ENCODE measurements at places on chromosomes 3 and 15.

DNA sequence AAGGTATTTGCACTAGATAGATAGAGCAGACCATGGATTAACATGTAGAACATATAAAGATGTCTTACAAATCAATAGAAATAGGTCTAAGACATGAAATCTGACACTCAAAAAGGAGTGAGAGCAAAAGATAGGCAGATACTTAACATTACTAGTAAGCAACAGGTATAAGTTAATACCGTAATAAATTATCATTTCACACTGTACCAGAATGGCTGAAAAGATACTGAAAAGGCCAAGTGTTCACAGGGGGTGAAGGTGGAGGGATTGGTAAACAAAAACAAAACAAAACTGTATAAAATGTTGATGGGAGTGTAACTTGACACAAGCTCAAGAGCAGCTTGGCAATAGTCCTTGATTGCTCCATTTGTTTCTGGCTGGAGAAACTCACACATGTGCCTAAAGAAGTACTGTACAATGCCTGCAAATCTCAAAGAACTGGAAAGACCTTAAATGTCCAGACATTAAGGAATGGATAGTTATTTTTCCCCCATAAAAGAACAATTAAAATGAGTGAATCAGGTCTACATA lies 3.5 kb downstream of the NSMCE3 start:
- DNase-seq: no peak

DNA sequence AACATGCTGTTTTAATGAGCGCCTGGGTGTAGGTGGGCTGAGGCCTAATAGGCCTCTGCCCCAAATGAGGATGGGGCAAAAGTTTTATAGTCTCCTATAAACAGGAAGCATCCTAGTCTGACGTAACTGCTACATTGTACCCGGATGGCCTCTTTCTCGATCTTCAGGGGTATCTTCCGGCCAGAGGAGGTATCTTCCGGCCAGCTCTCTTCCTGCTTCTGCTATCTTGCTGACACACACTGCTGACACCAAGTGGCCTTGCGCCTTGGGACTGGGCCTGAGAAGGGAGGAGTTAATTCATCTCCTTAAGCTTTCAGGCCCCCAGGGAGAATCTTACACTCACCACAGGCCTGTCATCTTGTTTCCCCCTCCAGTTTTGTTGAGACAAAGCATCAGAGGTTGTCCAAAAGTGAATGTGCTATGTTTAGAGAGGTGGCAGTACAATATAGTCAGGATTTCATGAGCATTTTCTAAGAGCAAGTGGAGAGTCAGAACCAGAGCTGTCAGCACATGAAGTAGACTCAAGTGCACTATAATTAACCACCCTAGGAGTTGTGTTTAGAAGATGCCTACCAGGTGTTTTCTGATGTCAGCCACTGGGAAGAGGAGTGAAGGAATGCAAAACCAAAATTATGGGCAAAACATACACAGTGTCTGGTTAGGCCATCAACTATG lies 15.6 kb upstream of the IGSF10 start:
- no peak for DNase-seq

- no peak for DNase-seq
Measured at GRCh38 chr3:51747840-51748239, 31.2 kb downstream of the IQCF6 start.

- no peak for DNase-seq
Measured at GRCh38 chr3:175573226-175573625, 714.1 kb downstream of the NAALADL2 start.

DNA sequence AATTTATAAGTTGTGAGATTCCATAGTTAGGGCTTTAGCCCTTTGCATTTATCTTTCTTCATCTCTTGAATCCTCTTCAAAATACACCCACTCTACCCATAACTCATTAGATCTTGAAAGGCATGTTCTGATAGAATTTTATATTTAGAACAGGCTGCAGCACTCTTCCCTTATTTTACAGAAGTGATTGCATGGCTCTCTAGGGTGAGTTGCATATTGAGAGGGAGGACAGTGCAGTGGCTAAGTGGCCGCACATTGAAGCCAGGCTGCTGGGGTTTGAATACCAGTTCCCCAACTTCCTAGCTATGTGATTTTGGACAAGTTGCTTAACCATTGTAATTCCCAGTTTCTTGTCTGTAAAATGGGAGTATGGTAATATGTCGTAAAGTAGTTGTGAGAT lies 2.5 kb downstream of the CD86 start:
- DNase-seq: no peak

DNA sequence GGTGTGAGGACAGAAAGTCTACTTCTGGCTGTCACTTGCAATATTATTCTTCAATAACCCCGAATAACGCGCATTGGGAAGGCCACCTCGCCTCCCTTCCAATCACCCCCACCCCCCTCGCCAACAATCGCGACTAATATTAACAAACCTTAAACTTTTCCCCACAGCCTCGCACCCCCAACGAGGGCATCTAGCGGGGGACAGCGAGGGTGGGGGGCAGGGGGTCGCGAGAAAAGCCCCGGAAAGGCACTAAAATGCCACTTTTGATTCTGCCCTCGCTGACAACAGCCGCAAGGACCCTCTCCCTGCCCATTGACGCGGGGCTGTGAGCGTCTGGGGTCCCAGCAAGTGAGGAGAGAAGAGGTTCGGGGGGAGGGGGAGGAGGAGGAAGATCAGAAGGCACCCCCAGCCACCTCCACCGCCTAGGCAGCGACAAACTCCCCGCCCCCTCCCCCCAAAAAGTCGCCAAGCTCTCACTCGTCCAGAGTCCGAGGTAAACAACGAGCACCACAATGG lies 868 bp downstream of the SATB1 start:
- DNase-seq: peak; percentile 24

DNA sequence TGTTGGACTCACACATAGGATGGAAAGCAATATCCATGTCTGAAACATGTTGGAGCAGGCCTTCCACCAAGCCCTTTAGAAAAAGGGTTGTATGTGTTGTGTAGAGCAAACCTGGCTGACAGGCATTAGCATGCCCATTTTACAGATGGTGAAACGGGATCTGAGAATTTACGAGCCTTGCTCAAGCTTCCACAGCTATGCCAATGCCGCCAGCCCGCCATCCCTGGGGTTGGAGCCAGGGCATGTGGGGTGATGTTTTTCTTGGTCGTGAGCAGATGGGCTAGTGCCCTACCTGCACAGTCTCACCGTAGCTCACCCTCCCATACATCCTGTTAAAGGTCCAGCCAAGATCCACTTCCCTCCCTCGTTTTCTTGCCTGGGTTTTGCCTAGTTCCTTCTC lies 97.5 kb upstream of the TLE3 start:
- no peak for DNase-seq

- DNase-seq: no peak
Measured at GRCh38 chr15:50134524-50135024, 15.5 kb upstream of the ATP8B4 start.

DNA sequence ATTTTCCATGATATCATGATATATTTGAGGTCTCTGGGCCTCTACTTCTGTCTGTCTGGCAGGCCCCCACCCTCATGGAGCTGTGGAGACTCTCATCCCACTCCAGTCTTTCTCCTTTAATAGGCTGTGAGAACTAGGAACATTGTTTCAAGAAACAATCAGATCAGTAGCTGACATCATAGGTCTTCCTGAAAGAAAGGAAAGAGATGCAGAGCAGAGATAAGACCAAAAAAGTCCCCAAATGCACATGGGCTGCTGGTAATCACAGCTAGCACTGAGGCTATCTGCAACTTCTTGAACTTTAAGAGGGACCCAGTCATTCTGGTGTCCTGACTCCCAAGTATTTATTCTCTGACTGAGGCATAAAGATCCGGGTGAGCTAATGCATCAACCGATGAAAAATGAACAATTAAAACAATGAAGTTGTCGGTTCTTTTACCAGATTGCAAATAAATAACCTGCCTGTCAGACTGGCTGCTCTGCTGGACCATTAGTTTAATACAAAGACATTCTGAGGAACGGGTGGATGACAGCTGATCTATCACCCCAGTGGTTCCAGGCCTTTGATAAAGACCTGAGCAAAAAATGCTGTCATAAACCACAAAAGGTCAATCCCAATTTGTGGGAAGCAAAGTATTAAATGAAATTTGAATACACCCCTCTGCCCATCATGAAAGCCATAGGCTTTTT lies 780.8 kb upstream of the GOLIM4 start:
- DNase-seq: no peak

- DNase-seq: no peak
Measured at GRCh38 chr3:158486200-158486599, 84.8 kb upstream of the MLF1 start.

GRCh38 chr3:28768439-28768838 lies 419.8 kb upstream of the AZI2 start:
- DNase-seq: no peak

DNA sequence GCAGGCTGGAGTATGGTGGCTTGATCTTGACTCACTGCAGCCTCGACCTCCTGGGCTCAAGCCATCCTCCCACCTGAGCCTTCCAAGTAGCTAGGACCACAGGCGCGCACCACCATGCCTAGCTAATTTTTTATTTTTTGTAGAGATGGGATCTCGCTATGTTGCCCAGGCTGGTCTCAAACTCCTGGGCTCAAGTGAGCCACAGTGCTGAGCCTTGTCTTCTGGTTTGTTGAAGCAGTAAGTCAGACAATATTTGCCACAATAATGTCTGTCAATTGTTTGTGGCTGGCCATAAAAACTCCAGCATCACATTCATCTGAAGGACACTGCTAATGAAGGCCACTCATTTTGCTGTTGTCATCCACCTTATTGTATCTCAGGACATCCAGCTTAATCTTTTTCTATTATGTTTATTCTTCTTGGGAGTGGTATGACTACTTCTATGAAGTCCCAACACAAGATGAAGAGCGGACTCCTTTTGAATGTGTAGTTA lies 185.9 kb downstream of the FNDC3B start:
- no peak for DNase-seq

- DNase-seq: no peak
Measured at GRCh38 chr3:157354722-157355121, 81.9 kb upstream of the PTX3 start.

GRCh38 chr15:72521682-72522081 lies 47.6 kb downstream of the ARIH1 start:
- DNase-seq: no peak

DNA sequence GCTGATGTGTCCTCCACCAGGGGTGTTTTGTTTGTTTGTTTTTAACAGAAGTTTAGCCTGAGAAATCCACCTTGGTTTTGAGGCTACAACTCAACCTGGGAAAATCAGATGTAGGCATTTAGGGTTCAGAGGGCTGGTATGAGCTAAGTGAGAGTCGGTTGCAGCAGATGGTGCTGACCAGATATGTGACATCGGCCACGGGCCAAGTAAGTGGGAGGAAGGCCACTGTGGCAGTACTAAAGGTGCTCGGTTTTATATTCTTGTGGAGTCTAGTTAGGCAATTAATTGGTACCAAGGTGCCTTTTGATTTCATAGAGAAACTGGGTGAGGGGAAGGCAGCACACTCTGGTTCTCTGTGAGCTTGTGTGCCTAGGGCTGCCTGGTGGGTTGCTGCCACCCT lies 10.5 kb downstream of the MTMR14 start:
- no peak for DNase-seq
